ENCODE measurements at places on chromosomes 1 and 21.

DNA sequence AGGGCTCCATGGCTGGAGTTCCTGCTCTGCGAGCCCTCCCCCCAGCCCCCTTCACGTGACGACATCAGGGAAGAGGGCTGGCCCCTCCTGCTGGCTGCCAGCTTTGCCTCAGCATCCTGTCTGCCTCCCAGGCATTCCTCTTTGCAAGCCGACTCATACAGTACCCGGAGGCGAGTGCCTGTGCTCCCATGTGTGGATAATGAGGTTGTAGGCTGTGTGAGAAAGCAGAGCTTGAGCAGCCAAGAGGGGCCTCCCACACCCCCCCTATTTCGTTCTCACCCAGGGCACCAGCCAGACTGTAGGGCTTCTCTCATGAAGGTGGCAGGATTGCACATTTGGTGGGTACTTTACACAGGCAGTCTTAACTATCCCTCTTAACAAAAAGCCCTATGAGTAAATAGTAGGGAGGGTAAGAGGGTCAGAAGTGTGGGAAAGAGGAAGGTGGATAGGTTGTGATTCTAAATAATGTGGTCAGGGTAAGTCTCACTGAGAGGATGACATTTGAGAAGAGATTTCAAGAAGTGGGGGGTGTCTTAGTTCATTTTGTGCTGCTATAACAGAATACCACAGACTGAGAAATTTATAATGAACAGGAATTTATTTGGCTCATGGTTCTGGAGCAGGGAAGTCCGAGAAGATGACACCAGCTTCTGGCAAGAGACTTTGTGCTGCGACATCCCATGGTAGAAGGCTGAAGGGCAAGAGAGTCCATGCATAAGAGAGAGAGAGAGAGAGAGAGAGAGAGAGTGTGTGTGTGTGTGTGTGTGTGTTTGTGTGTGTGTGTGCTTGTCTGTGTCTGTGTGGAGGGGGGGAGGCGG lies 113.5 kb downstream of the OMA1 start:
- DNase-seq = no peak

DNA sequence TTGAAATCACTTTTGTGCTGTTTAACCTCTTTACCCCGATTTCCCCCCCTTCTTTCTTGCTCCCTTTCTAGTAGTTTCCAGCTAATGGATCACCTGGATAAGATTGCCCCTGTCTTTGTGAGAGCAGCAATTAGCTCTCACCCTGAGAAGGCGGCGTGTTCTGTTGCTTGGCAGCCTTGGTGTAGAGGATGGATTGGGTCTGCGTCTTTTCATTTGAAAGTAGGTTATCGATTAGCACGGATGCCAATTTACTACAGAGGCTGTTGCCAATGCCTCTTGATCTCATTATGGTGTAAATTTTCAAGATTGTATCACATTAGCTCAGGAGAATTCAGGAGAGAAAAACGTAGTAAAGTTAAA lies 26.4 kb downstream of the KIF26B start:
- no peak for DNase-seq

GRCh38 chr1:24535021-24535424 lies 20.9 kb upstream of the NCMAP start:
- DNase-seq = peak; percentile 48

DNA sequence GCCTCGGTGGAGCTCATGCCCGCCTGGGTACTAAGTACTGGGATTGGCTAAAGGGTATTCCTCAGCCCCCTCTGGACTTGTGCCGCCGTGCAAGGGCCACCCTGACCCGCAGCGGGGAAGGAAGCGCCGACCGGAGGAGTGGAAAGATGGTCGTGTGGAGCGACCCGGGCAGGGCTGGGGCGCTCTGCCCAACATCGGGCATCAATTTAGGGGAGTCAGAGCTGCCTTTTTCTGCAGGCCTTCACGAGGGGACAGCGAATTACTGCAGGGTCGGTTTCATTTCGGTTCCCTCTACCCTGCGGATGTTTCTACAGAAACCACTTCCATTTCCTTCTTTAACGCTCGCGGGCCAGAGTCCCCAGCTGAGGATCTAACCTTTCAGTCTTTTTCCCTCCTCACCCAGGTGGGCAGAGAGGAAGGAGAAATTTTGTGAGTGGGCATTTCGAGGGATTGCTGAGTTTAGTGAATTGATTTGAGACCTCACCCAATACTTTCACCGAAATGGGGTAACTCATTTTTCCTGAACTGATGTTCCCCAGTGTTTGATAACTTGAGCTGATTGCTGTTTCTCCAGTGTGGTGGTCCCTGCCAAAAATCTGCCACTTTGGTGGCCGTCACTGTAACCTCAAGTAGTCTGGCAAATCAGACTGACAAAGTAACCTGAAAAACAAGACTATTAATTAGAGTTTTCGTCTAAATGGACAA lies 1.1 kb downstream of the TOR1AIP1 start:
- DNase-seq = no peak

GRCh38 chr21:44712203-44713028 lies 1.0 kb upstream of the TSPEAR start:
- no peak for DNase-seq

DNA sequence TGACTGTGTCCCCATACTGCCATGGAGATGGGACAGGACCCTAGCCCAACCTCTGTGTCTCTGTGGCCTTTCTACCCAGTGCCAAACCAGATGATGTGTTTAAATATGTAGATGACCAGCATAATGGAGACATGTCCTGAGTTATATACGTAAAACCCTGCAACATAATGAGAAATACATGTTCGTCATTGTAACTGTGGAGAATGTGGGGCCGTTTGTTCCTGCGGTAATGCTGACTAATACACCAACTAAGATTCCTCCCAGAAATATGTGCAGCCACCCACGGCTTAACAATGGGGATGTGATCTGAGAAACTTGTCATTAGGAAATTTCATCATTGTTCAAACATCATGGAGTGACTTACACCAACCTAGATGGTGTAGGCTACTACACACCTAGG lies 71.7 kb upstream of the SIM2 start:
- no peak for DNase-seq

DNA sequence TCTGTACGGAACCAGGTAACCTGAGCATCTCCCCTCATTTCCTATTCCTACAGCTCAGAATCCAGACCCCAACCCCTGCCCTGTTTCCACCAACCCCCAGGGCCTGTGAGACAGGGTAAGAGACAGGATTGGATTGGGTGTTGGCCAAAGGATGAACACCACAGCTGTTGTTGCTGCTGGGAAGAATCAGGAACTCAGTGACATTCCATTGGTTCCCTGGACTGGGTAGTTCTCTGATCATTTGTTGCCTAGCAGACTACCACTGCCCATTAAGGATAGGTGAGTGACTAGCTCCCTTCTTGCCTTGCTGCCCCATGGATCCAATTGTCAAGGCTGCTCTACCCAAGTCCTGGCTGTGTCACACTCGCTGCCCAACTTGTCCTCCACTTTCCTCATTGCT lies 10.0 kb downstream of the NCSTN start:
- no peak for DNase-seq

GRCh38 chr1:185825556-185825955 lies 91.4 kb downstream of the HMCN1 start:
- no peak for DNase-seq

- DNase-seq = no peak
Measured at GRCh38 chr1:9767964-9768668, 55.6 kb downstream of the CLSTN1 start.

- no peak for DNase-seq
Measured at GRCh38 chr1:69409731-69410456, 157.8 kb upstream of the LRRC7 start.

DNA sequence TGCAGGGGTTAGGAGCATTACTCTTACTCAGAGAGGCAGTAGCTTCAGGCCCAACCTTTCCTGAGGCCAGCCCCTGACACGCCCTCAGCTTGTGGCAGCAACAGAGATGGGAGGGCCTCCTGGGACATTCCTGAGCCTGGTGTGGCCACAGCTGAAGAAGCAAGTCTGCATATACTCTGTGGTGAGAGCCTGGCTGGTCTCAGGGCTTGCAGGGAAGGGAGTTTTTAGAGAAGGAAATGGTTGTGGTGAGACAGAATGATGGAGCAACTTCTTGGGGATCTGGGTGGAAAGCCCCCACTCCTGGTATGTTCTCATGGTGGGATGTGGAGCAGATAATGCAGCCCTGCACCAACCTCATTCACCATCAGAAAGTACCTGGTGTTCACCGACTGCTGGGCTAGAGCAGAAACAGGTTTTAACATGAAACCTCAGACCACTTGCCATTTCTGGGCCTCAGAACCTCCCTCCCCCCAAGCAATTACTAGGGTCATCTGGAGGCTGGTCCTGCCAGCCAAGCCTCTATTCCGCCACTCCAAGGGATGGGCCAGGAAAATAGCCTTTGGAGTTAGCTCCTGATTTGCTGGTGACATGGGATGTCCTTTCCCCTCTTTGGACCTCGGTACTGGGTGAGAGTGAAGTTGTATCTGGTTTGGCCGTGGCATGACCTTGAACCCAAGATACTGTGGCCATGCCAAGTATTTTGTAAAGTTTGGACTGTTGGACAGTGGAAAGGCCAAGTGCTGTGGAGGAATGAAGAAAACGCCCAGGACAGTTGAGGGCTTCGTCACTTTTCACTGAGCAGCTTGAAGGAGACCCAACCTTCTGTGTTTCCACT lies 28.1 kb upstream of the RNF19B start:
- DNase-seq = no peak

DNA sequence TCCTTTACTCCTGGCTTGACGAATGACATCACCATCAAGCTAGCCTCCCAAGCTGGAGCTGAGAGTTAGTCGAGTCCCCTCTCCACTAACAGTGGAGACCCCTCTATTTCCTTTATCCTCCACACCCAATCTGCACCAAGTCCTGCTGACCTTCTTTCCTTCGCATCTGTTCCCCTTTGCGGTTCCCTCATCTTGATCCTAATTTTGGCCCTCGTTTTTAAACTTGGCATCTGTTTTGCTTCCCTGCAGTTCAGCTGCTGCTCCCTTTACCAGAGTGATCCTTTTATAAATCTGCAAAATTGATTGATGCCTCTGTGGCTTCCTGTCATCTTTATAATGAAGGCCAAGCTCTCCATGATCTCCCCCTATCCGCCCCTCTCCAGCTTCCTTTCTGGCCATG lies 49.0 kb upstream of the TSPAN2 start:
- DNase-seq = no peak

DNA sequence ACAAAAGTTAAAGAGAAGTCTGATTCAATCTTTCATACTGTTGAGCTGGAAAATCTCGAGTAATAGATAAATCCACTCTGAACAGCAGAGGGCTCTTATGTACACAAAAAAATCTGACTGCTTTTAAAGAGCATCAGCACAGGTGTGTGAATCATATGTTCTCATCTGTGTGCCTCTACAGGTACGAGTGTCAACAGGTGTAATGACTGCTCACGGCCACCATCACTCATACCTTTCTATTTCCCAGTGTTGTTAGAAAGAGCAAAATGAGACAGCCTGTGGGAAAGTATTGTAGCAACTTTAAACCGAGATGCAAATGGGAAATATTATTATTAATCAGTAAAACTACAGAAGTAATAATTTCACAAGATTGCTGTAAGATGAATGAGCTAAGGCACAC lies 49.0 kb upstream of the SCAF4 start:
- DNase-seq = no peak

GRCh38 chr21:31394309-31394708 lies 50.2 kb upstream of the TIAM1 start:
- no peak for DNase-seq

GRCh38 chr1:100543640-100544039 lies 5.7 kb downstream of the GPR88 start:
- DNase-seq = no peak

Measured in stimulated activated CD4-positive, alpha-beta T cell treated with anti-CD3 and anti-CD28 coated beads, TNF-alpha, amount 100 ng/mL, for 1 hour (primary cell).